ENCODE measurements at places on chromosomes 13 and 19.

GRCh38 chr13:87975035-87975434, 303.9 kb downstream of the SLITRK5 start:
- DNase-seq, result no peak

- no peak for DNase-seq
Observed at GRCh38 chr13:102400675-102401145, 1.1 kb downstream of the FGF14 start.

DNA sequence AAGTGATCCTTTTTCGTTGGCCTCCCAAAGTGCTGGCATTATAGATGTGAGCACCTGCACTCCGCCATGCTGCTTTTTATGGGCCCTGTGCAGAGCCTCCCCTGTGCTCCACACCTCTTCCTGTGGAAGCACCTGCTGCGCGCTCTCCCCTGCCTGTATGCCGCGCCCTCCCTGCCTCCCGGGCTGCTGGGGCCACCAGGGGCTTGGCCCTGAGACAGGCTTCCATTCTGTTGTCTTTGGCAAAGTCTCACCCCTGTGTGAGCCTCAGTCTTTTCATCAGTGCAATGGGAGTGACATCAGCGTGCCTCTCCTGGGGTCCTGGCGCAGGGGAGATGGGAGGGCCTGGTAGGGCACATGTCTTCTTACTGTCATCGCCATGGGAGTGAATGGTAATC, 1.3 kb downstream of the FAM174C start:
- DNase-seq, result no peak

DNA sequence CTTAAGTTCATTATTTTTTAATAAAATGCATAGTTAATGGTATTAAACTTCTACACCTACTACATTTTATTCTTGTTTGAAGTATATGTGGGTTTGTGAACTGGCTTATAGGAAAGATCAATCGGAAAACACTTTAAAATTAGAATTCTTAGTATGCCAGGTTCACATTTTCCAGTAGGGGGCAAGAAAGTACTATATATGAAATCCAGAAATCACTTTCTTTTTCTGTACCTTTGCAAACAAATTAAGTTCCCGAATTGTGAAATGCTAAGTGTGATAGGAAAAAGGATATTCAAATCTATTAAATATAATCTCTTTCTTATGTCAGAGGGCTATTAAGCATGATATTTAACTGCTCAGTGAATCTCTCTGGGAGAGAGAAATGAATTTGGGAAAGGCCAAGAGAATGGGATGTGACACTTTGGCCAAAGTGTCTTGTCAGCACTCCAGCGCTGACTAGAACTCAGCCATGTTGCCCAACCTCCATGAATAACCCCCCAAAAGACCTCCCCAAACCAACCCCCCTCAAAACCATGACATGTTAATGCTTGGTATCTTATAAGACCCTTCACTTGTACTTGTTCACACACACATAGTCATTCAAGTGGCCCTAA, 122.6 kb upstream of the SLC10A2 start:
- no peak for DNase-seq

GRCh38 chr19:5837761-5838352, 1.6 kb downstream of the FUT6 start:
- DNase-seq, result no peak

- DNase-seq, result no peak
Observed at GRCh38 chr19:54606891-54607784, 13.7 kb downstream of the LILRA1 start.

- DNase-seq, result no peak
Observed at GRCh38 chr19:13849991-13850909, 26.7 kb upstream of the NANOS3 start.
